Activated CD4-positive, alpha-beta T cell treated with anti-CD3 and anti-CD28 coated beads, Interleukin-2, amount 50 U/mL, for 24 hours (primary cell): ENCODE measurements at places on chromosomes 16 and 17.

GRCh38 chr17:49020609-49021008 is 23.4 kb downstream of the IGF2BP1 start:
- DNase-seq: no peak

GRCh38 chr17:4538236-4539002 is 16.8 kb downstream of the MYBBP1A start:
- no peak for DNase-seq

- DNase-seq: no peak
Observed at GRCh38 chr16:72858665-72859493, 189.0 kb downstream of the ZFHX3 start.

DNA sequence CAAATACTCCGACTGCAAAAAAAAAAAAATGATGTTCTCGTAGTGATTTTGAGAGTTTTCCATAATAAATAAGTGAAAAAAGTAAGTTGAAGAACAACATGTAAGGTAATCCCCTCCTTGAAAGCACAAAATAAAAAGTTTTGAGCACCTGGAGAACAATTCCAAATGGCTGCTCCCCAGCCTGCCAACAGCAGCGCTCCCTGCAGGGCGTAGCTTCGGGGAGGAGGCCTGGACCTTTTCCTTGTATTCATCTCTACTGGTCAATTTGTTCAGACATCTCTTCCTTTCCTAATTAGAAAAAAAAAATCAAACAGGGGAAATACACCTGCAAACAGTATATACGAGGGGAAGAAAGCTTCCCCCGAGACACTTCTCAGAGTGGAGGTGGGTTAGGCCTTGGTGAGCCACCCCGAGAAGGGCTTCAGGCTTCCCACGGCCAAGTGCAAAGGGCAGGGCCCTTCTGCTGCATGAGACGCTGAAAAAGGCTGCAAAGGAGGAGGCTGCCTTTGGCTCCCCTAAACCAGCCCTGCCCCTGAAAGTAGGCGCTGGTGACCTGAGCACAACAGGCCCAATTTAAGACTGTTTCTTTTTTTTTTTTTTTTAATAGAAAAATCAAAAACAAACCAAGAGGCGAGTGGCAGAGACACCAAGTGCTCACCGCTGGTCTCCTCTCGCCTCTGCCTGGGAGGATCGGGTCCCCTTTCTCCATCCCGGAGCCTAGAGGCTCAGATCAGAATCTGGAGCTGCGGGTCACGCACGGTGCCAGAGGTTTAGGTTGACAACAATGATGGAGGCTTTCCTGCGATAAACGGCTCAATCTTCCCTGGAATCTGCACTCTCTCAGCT is 193.1 kb upstream of the FOXF1 start:
- no peak for DNase-seq

- no peak for DNase-seq
Observed at GRCh38 chr17:70405492-70406220, 236.3 kb downstream of the KCNJ2 start.

DNA sequence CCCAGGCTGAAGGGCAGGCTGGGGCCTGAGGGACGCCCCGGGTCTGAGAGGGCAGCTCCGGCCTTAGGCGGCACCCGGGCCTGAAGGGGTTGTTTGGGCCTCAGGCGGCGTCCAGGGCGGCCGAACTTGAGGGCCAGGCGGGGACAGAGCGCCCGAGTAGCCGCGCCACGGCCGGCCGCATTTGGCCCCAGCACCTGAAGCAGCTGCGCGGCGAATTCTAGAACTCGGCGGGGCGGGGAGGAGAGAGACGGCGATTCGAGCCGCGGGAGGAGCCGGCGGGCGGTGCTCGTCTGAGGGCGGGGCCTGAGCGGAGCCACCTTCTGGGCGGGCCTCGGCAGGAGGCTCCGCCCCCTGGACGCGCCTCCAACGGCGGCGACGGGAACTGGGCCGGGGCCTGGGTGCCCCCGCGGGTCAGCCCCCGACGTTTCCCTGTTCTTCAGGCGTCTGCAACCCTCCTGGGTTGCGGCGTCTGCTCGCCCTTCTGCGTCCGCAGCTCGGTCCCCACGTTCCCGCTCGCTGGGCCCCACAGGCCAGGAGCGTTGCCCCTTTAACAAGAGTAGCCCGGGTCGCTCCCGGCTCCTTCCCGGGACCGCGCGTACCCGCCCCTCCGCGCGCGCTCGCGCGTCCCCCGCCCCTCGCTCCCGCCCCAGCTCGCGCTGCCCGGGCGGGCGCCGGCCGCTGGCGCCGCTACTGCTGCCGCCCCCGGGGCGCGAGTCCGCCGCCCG is at the start of the genes INCA1 and KIF1C:
Gene INCA1, minus strand, starts transcription at position 221 of the 725 bp plus-strand sequence. CDS start 3,085 bp downstream, outside the sequence.
Gene KIF1C, plus strand, starts transcription at position 649 of the 725 bp plus-strand sequence. CDS start 2,297 bp downstream, outside the sequence.
- DNase-seq: peak; percentile 80

DNA sequence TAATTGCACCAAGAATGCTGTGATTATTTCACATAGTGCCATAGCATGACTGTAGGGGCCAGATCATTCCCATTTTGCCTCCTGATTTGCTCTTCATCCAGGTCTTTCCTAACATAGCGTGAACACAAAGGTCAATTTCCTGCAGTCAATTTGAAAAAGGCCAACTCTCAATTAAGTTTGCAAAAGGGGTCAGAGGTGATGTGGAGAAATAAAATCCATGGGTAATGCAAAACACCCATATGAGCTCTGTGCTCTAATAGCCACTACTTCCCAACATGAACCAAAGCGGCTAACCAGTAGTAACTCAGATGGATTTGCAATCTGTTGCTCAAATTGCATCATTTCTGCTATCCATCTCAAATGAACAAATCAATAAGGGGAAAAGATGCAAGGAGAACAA is 275.5 kb upstream of the SOX9 start:
- no peak for DNase-seq

GRCh38 chr17:2928294-2928890 is 132.2 kb downstream of the RAP1GAP2 start:
- no peak for DNase-seq

DNA sequence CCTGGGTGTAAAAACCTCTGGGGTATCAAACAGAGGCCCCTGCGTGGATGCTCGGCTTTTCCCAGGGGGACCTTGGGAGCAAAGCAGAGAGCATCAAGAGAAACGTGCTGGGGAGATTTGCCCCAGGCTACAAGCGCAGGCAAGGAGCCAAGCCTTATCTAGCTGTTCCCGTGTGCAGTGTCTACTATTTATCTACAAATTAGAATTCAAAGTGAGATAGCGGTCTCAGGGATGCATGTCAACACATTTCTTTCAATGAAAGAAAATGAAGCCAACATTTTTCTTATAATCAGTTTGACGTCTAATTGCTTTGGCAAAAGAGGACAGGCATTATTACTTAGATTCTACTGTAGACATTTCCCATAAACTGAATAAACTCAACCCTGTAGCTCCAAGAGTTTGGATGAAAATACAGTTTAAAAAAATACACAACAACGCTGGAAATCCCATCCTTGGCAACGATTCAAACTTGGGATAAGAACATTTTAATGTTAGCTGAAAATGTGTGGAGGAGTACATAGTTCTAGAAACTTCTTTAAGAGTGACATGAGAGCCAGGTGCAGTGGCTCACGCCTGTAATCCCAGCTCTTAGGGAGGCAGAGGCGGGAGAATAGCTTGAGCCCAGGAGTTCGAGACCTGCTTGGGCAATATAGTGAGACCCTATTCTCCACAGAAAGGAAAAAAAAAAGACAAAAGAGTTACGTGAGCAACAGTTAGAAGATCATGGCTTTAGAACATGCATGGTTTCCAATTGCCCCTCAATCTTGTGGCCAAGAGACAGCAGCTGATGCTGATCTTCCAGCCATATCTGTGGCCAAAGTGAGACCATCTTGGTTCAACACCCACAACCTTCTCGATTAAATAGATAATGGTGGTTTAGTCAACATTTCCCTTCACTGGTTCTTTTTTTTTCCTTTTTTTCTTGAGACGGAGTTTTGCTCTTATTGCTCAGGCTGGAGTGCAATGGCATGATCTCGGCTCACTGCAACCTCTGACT is 7.2 kb downstream of the SPNS3 start:
- DNase-seq: no peak

DNA sequence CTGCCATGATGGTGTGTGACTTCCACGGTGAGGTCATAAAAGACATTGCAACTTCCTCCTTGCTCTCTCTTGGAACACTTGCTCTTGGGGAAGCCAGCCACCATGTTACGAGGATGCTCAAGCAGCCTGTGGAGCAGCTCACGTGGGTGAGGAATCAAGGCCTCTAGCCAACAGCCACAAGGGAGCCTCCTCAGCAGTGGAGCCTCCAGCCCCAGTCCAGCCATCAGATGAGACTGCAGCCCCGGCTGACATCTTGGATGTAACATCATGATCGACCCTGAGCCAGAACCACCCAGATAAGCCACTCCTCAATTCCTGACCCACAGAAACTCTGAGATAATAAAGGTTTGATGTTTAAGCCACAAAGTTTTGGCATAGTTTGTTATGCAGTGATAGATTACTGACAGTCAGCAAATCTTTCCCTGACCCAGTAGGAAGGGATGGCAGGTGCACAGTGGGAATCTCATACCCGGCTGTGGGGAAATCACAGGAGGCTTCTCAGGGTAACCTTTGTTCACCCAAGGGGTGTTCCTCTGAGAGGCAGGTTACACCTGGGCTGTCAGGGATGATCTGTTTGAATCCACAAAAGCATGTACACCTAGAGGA is 23.3 kb upstream of the GINS2 start:
- DNase-seq: no peak

GRCh38 chr17:79188048-79188447 is 113.4 kb downstream of the ENGASE start:
- no peak for DNase-seq

GRCh38 chr16:1182316-1182671 is 29.4 kb downstream of the CACNA1H start:
- DNase-seq: no peak

GRCh38 chr16:6753553-6753952 is 579.1 kb upstream of the RBFOX1 start:
- no peak for DNase-seq

- no peak for DNase-seq
Observed at GRCh38 chr17:7859028-7859427, 1.2 kb downstream of the CYB5D1 start.

DNA sequence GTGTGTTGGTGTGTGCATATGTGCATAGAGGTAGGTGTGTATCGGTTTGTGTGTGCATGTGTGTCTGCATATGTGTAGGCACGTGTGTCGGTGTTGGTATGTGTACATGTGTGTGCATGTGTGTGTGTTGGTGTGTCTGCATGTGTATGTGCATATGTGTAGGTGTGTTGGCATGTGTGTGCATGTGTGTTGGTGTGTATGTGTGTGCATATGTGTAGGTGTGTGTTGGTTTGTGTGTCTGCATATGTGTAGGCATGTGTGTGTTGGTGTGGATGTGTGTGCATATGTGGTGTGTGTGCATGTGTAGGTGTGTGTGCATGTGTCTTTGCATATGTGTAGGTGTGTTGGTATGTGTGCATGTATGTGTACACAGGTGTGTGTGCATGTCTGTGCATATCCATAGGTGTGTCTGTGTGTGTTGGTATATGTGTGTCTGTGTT is 3.9 kb upstream of the AATK start:
- DNase-seq: no peak

- no peak for DNase-seq
Observed at GRCh38 chr16:78679546-78679945, 580.1 kb downstream of the WWOX start.

DNA sequence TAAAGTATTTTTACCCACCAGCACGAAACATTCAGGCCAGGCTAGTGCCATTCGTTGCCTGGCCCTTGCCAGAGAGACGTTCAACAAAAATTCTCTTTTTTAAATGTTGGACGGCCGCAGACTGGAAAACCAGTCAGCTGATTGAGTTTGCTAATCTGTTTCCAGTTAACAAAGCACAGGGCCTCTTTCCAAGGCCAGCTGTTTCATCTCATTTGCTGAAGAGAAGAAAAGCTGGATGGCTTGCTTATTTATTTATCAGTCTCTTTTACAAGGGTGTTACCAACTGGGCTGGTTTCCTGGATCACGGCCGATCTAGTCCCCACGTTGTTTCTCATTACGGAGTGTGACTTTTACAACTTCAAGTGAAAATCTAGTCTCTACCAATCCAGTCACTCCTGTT is 418.7 kb upstream of the DYNLRB2 start:
- no peak for DNase-seq

- DNase-seq: no peak
Observed at GRCh38 chr17:4409659-4410058, 24.1 kb upstream of the SPNS3 start.

DNA sequence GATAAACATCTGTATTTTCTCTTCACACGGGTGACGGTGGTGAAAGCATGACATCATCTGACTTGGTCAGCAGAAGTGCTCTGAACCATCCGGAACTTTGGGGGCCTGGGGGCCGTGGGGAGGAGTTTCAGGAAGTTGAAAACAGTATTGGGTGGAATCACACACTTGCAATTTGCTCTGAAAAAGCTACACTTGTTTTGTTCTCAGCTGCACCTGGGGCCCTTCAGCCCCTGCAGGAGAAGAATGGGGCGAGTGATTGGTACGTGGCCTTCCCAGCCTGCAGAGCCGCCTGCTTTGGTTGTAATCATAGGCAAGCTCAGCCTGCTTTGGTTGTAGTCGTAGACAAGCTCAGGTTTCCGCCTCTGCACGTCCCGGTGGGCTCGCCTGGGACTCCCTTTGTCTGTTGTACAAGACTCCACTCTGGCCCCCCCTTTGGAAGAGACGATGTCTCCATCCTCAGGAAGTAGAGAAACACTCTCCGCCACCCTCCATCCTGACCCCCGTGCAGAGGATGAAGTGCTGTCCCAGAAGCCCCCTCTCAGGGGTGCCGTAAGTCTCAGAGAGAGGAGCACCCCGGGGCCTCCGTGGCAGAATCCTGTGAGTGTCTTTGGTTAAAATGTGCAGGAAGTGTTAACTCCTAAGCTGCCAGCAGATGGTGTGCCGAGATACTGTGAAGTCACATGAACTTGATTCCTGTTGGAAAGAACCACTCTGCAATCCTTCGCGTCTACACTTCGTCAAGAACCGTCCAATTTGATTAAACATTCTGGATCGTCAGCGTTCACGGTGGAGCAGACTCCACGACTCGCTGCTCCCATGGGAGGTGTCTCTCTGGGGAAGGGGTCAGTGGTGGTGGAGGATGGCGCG is 5.4 kb downstream of the BANP start:
- peak; percentile 76 for DNase-seq

- DNase-seq: no peak
Observed at GRCh38 chr17:43619705-43620104, 42.0 kb downstream of the MEOX1 start.

GRCh38 chr17:67602974-67603373 is 114.8 kb upstream of the NOL11 start:
- peak; percentile 35 for DNase-seq

- DNase-seq: no peak
Observed at GRCh38 chr17:4304417-4305027, 40.7 kb upstream of the ANKFY1 start.

DNA sequence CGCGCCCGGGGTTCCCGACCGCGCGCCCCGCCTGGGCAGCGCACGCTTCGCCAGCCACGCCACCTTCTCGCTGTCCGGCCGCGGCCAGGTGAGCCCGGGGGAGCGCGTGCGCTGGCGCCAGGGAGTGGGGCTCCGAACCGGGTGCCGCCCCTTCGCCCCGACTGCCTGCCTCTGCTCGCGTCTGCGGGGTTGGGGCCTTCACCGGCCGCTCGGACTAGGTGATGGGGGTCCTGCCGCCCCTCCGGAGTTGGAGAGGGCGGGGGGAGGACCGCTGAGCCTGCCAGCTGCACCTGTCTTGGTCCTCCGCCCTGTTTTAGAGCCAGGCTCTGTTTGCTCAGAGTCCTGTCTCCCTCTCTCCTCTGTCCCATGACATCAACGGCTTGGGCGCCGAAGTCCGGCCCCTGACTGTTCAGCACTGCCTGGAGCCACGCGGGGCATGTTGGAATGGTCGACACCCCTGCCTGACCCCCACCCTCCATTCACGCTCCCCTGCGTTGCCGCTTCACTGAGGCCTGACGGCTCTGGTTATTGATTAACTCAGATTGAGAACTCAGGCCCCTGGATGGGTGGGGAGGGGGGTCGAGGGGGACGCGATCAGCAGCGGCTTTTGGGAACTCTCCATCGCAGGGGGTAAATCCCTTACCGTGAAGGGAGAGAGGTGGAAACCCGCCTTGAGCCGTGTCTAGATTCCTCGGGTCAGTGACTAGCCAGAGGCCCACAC is 748 bp downstream of the SMTNL2 start:
- DNase-seq: no peak
